ENCODE measurements at places on chromosomes 1 and 21. TPM values are rescaled to one million over a fixed set of nuclear protein-coding genes. Genes with fewer than 3 reads are reported as not detected.

The RIPPLY3 gene
- not detected for total RNA-seq

The CA6 gene
- total RNA-seq, result not detected

The CREB3L4 gene
- 6.1 TPM for total RNA-seq

The RSPH1 gene
- total RNA-seq, result not detected

The COL6A1 gene
- 242 TPM for total RNA-seq

The CYP4Z1 gene
- total RNA-seq, result not detected

The BNIPL gene
- 0.08 TPM for total RNA-seq

The ADORA1 gene
- total RNA-seq, result under 0.01 TPM

The SEMA4A gene
- 1.2 TPM for total RNA-seq

The OR10J4 gene
- total RNA-seq, result not detected

The EFCAB14 gene
- total RNA-seq, result 19.8 TPM

The OPRD1 gene
- total RNA-seq, result under 0.01 TPM

The RCSD1 gene
- 0.08 TPM for total RNA-seq

The FCRL5 gene
- not detected for total RNA-seq

The UMODL1 gene
- under 0.01 TPM for total RNA-seq

The SPATA17 gene
- total RNA-seq, result 0.45 TPM

The RGS8 gene
- total RNA-seq, result not detected

The MEX3A gene
- total RNA-seq, result 4.7 TPM

The GJC2 gene
- 4.1 TPM for total RNA-seq

The HSD3B1 gene
- total RNA-seq, result not detected

The AGRN gene
- 48.4 TPM for total RNA-seq

The SLAMF8 gene
- total RNA-seq, result not detected

The AADACL3 gene
- total RNA-seq, result not detected

The LCE3E gene
- not detected for total RNA-seq
